Posterior cingulate gyrus (tissue), 11 donors: ENCODE measurements at places on chromosomes 7 and 10.

- peak; percentile 75 for DNase-seq
Measured at GRCh38 chr10:133173860-133174640, 14.0 kb downstream of the KNDC1 start.

- peak; percentile 91 for DNase-seq
Measured at GRCh38 chr10:31602541-31603234, 283.7 kb downstream of the ZEB1 start.

- no peak for DNase-seq
Measured at GRCh38 chr10:103353281-103353680, 2.3 kb upstream of the PCGF6 start.

- DNase-seq, result no peak
Measured at GRCh38 chr7:72924386-72924732, 536 bp upstream of the POM121 start.
